ENCODE measurements at places on chromosomes 6 and 20. TPM values are rescaled to one million over a fixed set of nuclear protein-coding genes. Genes with fewer than 3 reads are reported as not detected.
A peak's percentile ranks its signal among the peaks of the same experiment; 100 is the strongest.

The CST8 gene
- polyA plus RNA-seq = not detected

DNA sequence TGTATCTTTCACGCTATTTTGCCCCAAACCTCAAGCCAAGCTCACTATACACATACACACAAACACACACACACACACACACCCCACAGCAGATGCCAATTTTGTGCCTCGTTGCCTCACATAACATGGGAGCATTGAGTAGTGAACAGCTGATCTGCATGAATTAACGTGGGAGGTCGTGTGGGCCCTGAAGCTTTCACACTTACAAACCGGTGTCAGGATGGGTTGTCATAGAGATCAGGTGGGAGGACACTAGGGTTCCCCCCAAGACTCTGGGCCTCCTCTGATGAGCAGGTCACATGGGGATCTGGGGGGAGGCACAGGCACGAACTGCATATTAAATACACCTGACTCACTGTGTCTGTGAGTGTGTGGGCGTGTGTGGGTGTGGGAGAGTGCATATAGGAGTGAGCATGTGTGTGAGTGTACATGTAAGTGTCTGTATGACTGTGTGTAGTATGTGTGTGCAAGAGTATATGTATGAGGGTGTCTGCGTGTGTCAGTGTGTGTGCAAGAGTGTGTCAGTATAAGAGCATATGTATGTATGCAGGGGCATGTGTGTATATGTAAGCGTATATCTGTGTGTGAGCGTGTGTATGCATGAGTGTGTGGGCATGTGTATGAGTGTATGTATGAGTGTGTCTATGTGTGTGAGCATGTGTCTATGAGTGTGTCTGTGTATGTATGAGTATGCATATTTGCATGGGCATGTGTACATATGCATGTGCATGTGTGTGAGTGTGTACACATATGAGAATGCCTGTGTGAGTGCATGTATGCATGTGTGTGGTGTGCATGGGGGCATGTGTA is 370.4 kb downstream of the PREX1 start:
- peak; percentile 11 for DNase-seq

DNA sequence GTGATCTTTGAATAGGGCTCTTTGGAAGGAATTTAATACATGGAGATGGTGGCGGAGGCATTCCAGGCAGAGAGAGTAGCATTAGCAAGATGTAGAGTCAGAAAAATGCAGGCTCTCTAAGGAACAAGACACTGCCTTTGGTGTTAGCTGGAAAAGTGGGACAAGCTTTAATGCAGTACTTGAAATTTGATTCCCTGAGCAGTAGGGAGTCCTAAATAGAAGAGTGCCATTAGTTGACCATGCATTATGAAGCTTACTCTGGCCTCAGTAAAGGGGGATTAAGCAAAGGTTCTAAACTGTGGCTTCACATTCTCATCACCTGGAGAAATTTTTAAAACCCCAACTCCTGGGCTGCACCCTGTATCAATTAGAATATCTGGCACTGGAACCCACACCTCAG is 494.8 kb upstream of the SOX4 start:
- DNase-seq = no peak

The ADISSP gene
- 29.3 TPM for polyA plus RNA-seq

The MOXD1 gene
- 201 TPM for polyA plus RNA-seq
